ENCODE measurements at places on chromosomes 3 and 15. TPM values are rescaled to one million over a fixed set of nuclear protein-coding genes. Genes with fewer than 3 reads are reported as not detected.

GRCh38 chr15:47301481-47301880 lies 415.8 kb upstream of the SEMA6D start:
- no peak overlapping the region for H3K4me3 ChIP-seq
- H3K27ac ChIP-seq = peak overlapping the region; percentile 67
- DNase-seq = no peak
- H3K36me3 ChIP-seq = no peaks in the 10 kb centered on the region

GRCh38 chr15:50854601-50855490 lies 53.6 kb upstream of the AP4E1 start:
- no peaks in the 10 kb centered on the region for H3K4me1 ChIP-seq
- peak overlapping the region; percentile 82 for H3K27ac ChIP-seq
- DNase-seq = peak; percentile 38
- no peak overlapping the region for H3K4me3 ChIP-seq
- no peaks in the 10 kb centered on the region for H3K36me3 ChIP-seq
- no peaks in the 10 kb centered on the region for H3K27me3 ChIP-seq

DNA sequence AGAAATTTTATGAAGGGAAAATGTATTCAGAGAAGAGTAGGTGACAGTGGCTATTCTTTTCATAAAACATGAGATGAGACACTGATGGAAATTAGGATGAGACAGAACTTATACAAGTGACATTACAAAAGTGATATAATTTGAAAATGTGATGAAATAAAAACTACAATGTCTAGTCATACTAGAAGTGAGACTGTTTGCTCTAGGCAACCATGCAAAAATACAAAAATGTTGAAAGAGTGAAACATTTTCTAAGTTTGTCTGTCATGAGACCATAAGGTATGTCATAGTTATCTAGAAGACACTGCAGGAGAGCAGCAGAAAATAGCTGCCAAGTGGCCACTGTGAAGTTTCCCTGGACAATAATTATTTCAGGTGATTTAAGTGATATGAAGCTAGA lies 459.5 kb downstream of the DIPK2A start:
- no peak overlapping the region for H3K27ac ChIP-seq
- H3K4me1 ChIP-seq = no peaks in the 10 kb centered on the region

GRCh38 chr15:84598250-84598649 lies 2.6 kb upstream of the ZSCAN2 start:
- no peaks in the 10 kb centered on the region for H3K27me3 ChIP-seq
- no peak overlapping the region for H3K27ac ChIP-seq
- no peak overlapping the region for H3K4me3 ChIP-seq

- H3K4me3 ChIP-seq = no peak overlapping the region
- no peak overlapping the region for H3K27ac ChIP-seq
- H3K4me1 ChIP-seq = no peaks in the 10 kb centered on the region
- DNase-seq = no peak
- H3K27me3 ChIP-seq = peaks cover 59% of the 10 kb centered on the region
Measured at GRCh38 chr15:89494941-89495637, 1.3 kb downstream of the RHCG start.

DNA sequence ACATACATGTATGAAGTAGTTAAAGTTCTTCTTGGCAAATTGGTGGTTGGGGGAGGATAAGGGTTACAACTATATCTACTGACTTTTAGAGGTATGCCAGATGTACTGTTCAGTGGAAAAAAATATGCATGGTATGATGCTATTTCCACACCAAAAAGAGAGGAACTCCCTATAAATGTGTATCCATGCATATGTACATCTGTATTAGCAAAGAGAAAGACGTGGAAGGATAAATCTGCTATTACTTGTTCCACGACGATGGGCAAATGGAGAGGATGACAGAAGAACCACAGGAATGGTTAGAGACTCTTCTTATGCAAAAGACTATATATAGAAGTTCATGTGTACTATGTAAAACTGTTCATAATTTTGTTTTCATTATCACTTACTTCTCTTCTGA lies 197.6 kb downstream of the RORA start:
- no peak overlapping the region for H3K27ac ChIP-seq
- DNase-seq = no peak
- H3K4me1 ChIP-seq = peaks cover 4% of the 10 kb centered on the region
- H3K27me3 ChIP-seq = no peaks in the 10 kb centered on the region
- no peak overlapping the region for H3K4me3 ChIP-seq

- peaks cover 48% of the 10 kb centered on the region for H3K4me1 ChIP-seq
- peak; percentile 84 for DNase-seq
- H3K27ac ChIP-seq = peak overlapping the region; percentile 80
- no peaks in the 10 kb centered on the region for H3K36me3 ChIP-seq
- H3K27me3 ChIP-seq = no peaks in the 10 kb centered on the region
Measured at GRCh38 chr3:66450390-66451022, 50.3 kb downstream of the LRIG1 start.

Gene ETV5
- 9.1 TPM for total RNA-seq

DNA sequence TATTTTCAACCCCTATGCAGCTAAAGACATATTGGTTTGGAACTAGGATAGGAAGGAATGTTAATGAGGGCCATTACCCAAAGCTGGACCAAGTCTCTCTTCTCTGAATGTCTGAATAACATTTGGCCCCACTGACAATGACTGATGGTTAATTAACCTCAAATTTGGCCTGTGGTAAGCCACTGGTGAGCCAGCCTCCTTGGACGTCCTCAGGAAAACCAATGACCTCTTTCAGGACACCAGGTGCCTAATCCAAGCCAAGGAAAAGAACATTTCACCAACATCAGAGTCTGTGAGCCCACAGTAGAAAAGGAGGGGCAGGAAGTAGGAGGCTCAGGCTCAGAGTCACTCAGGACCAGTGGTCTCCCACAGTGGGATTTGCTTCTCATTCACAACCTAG lies 56.4 kb upstream of the ETV5 start:
- no peak overlapping the region for H3K27ac ChIP-seq
- no peaks in the 10 kb centered on the region for H3K4me1 ChIP-seq
- H3K27me3 ChIP-seq = peaks cover 8% of the 10 kb centered on the region
- H3K4me3 ChIP-seq = no peak overlapping the region

GRCh38 chr15:71010472-71010871 lies 104.8 kb upstream of the THSD4 start:
- H3K36me3 ChIP-seq = no peaks in the 10 kb centered on the region
- H3K27me3 ChIP-seq = no peaks in the 10 kb centered on the region
- DNase-seq = no peak
- no peaks in the 10 kb centered on the region for H3K4me1 ChIP-seq
- H3K4me3 ChIP-seq = no peak overlapping the region

Gene PAK6
- 11.0 TPM for total RNA-seq

Gene DENND4A
- total RNA-seq = 25.3 TPM

DNA sequence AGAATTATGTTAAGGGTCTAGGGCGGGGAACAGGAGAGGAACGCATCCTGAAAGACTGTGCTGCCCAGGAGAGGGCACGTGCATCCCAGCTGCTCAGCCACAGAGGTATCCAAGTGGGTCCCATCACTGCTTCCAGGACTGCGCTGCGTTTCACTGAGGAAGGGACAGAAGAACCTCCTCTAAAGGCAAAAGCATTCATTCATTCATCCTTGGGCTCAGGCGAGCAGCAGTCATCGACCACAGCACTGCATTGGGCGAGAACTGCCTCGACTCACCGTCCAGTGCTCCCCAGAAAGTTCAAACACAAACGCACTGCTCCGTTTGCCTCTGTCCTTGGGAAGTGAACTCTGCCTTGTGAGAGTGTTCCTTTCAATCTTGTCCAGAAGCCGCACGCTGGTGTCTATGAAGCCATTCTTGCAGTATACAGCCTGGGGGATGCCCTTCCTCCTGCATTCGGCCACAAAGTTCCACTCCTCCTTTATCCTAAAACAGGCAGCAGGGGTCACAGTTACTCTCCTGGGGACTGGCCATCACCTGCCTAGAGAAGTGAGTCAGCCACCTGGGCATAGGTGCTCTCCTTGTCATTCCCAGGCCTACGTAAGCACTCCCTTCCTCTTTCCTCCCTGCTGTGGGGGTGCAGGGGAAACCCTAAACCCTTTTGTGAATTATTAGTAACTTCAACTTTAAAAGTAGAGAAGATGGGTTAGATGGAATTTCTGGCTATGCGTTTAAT lies 21.2 kb downstream of the LRRC2 start:
- H3K4me3 ChIP-seq = no peak overlapping the region
- no peaks in the 10 kb centered on the region for H3K27me3 ChIP-seq

- no peak overlapping the region for H3K4me3 ChIP-seq
- no peaks in the 10 kb centered on the region for H3K27me3 ChIP-seq
- H3K27ac ChIP-seq = peak overlapping the region; percentile 7
- no peaks in the 10 kb centered on the region for H3K4me1 ChIP-seq
- no peak for DNase-seq
Measured at GRCh38 chr3:189947948-189948723, 172.6 kb downstream of the P3H2 start.

Gene SERINC4
- total RNA-seq = 0.16 TPM

- no peaks in the 10 kb centered on the region for H3K27me3 ChIP-seq
- H3K4me3 ChIP-seq = no peak overlapping the region
- DNase-seq = no peak
- no peaks in the 10 kb centered on the region for H3K36me3 ChIP-seq
Measured at GRCh38 chr15:49895347-49896223, 223.4 kb downstream of the ATP8B4 start.

Gene CPNE4
- total RNA-seq = 0.16 TPM

- H3K4me1 ChIP-seq = no peaks in the 10 kb centered on the region
- H3K27me3 ChIP-seq = no peaks in the 10 kb centered on the region
- no peaks in the 10 kb centered on the region for H3K36me3 ChIP-seq
- H3K4me3 ChIP-seq = no peak overlapping the region
- DNase-seq = no peak
Measured at GRCh38 chr3:188126276-188126675, 27.7 kb upstream of the LPP start.

Gene ATP13A5
- total RNA-seq = 4.5 TPM

Gene LYZL4
- total RNA-seq = not detected

DNA sequence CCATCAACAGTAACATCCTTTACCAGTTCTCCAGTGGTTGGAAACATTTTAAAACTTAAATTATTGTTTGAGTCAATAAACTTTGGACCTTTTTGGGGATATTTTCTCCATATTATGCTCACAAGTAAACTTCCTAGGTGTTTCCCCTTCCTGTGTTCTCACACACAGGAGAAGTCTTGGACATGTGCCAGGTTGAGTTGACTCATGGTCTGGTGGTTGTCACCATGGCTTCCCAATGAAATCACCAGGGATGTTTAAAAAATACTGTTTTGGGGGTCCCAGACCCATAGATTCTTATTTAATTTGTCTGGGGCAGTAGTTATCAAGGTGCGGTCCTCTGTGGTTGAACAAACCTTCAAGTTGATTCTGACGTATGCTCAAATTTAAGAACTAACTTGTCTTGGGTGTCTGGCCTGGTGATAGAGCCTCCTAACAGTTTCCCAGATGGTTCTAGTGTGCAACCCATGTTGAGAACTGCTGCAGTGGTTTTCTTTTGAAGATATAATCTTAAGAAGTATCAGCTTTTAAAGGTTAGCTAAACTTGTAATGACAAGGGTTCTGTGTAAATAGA lies 291.8 kb downstream of the EDEM1 start:
- DNase-seq = no peak
- H3K27me3 ChIP-seq = no peaks in the 10 kb centered on the region
- no peak overlapping the region for H3K27ac ChIP-seq
- H3K4me1 ChIP-seq = no peaks in the 10 kb centered on the region
- no peak overlapping the region for H3K4me3 ChIP-seq

Gene TGM5
- 3.1 TPM for total RNA-seq

DNA sequence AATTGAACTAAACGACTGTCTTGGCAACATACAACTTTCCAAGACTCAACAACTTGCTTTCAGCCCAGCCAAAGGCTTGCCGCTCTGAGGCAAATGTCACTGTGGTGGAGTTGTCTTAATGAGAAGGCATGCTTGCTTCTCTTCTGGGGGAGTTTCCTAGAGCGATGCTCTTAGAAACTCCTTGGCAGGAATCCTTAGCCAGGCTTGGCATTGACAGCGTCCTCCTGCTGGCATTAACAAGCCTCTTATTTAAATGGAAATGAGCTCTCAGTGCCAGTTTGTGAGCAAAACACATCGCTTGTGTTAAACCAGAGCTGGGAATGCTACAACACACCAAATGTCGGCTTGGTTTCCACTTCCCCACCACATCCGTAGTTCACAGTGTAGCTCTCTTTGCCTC lies 265.5 kb upstream of the TPRG1 start:
- H3K4me3 ChIP-seq = no peak overlapping the region
- peaks cover 4% of the 10 kb centered on the region for H3K4me1 ChIP-seq
- no peak for DNase-seq
- no peaks in the 10 kb centered on the region for H3K27me3 ChIP-seq

Gene THSD4
- 0.64 TPM for total RNA-seq

- H3K27me3 ChIP-seq = no peaks in the 10 kb centered on the region
- H3K4me1 ChIP-seq = peaks cover 7% of the 10 kb centered on the region
- no peak overlapping the region for H3K4me3 ChIP-seq
- no peaks in the 10 kb centered on the region for H3K36me3 ChIP-seq
- DNase-seq = no peak
- no peak overlapping the region for H3K27ac ChIP-seq
Measured at GRCh38 chr15:72377331-72377730, 1.5 kb upstream of the HEXA start.

- H3K4me1 ChIP-seq = no peaks in the 10 kb centered on the region
- H3K27me3 ChIP-seq = no peaks in the 10 kb centered on the region
- H3K36me3 ChIP-seq = no peaks in the 10 kb centered on the region
- no peak for DNase-seq
- no peak overlapping the region for H3K4me3 ChIP-seq
Measured at GRCh38 chr3:123832692-123833397, 51.3 kb downstream of the MYLK start.

Gene GCNT3
- total RNA-seq = 5.2 TPM

Gene CPNE9
- total RNA-seq = not detected

DNA sequence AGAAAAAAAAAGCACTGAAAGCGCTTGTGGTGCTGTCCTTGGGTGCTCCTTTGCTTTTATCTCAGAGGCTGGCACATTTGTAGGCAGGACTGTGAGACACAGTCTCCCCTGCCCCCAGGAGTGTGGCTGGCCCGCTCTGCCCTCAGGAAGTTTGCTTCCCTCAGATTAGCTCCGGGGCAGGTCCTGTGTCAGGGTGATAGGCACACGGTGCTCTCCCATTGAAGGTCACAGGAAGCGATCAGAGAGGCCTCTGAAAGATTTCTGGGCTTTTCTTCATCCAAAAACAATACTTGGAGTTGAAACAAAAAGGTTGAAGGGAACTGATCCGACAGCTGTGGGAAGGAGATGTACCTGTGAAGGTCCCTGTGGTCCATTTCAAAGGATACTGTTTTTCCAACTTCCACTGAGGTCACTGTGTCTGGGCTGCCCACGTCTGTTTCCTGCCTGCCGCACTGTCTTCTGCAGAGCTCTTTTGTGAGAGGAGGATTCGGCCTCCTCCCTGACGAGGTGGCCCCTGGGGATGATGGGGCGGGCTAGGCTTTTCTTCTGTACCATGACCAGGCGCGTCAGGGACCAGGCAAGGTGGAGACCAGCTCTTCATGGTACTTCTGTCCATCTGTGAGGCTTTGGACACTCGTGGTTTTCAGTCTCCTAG lies 330.5 kb upstream of the CTDSPL start:
- H3K36me3 ChIP-seq = no peaks in the 10 kb centered on the region
- H3K27me3 ChIP-seq = no peaks in the 10 kb centered on the region
- H3K27ac ChIP-seq = no peak overlapping the region
- no peak overlapping the region for H3K4me3 ChIP-seq

GRCh38 chr3:11364181-11364580 lies 92.0 kb downstream of the ATG7 start:
- no peaks in the 10 kb centered on the region for H3K4me1 ChIP-seq
- no peaks in the 10 kb centered on the region for H3K27me3 ChIP-seq
- DNase-seq = no peak

Gene SV2B
- 4.9 TPM for total RNA-seq

GRCh38 chr15:90025489-90026033 lies 24.4 kb downstream of the ZNF710 start:
- no peaks in the 10 kb centered on the region for H3K4me1 ChIP-seq
- no peak overlapping the region for H3K4me3 ChIP-seq
- H3K27me3 ChIP-seq = no peaks in the 10 kb centered on the region

Gene TEX55
- not detected for total RNA-seq
